Stimulated activated CD4-positive, alpha-beta T cell treated with anti-CD3 and anti-CD28 coated beads, Interleukin-1b, Interleukin-23, amount 100 ng/mL, for 1 hour (primary cell): ENCODE measurements at places on chromosomes 2 and 18.

- no peak for DNase-seq
These were observed 25.3 kb downstream of the MROH2A start for GRCh38 chr2:233803292-233803911.

DNA sequence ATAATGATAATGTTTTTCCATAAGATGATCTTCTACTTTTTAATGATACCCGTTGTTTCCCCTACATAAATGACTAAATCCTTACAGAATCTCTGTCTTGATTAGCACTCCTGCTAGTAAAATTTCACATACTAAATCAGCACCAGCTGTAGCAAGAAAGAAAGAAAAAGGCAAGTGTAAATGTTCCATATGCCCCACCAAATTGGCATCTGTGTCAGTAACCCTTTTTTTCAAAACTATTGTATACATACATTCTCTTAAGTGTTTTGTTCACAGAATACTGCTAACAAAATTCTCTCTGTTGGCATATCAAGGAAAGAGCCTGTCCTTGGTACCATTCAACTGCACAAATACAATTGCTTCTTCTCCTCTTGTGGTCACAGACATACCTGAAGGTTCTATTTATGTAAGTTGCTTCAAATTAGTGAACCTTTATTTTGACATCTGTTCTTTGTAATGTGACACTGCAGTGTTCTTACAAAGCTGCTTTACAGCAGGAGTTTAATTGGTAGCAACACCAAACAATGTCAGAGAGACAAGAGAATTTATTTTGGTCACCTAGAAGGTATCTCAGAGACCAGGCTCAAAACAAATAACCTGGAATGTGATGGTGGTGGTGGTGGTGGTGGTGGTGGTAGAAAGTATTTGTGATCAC lies 641.9 kb downstream of the ZEB2 start:
- no peak for DNase-seq

DNA sequence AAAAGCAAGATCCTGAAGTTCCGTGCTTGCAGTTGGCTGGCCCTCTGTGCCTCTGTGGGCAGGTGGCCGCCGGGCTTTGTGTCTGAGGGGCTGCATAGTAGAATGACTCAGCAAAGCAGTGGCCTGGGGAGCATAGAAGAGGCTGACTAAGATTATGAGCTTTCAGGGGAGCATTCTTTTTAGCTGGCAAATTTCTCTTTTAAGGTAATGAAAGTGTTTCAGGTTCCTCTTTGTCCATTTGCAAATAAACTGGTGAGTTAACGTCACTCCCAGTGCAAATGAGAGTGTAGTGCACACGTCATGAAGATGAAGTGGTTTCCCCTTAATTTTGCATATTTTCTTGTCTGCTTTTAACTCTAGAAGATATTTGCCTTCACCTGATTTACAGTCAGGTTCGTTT lies 98.6 kb downstream of the BCL2L11 start:
- DNase-seq = no peak

- DNase-seq = no peak
These were observed 306.5 kb upstream of the TNP1 start for GRCh38 chr2:217166241-217166850.

DNA sequence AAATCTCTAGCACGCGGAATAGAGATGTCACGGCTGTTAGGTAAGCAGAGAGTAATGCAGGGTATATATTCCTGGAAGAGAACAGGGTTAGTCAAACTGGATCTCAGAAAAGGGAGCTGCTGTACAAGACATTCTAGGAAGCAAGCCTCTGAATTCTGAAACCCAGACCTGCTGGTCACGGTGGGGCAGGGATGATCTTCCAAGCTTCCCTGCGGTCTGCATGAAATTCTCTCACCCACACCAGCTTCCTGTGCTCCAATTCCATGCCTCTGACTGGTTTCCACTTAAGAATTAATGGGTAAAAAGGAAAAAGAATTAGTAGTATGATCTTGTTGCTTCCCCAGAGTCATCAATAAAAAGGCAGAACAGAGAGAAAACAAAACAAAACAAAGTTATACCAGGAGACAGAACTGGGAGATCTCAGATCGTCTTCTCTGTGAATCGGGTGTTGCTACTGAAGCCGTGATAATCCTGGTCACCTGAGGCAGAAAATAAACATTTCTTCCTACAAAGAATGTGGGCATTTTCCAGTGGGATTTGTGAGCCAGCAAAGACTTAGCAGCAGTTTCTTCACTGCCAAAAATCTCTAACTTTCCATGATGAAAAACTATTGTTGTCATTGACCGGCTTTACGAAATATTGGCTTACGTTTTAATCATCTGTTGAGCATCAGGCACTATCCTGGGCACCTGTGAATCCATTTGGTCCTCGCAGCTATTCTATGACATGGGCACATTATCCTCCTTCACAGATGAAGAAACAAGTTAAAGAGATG lies 5.3 kb upstream of the CYP27C1 start:
- no peak for DNase-seq

DNA sequence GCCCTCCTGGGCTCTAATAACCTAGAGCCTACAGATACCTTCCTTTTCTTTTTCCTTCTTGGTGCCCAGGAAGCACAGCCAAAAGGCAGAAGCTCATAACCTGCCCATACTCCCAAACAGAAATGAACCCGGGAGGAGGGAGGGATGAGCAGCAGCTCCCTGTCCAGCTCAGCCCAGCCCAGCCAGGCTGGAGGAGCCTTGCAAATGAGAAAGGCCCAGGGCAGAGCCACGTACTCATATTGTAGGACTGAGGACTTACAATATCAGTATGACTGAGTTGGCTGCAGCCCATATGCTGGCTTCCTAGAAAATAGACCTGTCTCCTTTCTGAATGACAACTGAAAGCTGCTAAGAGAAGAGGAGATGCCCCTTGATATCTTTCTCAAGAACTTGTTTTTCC lies 21.7 kb downstream of the PKDCC start:
- no peak for DNase-seq

DNA sequence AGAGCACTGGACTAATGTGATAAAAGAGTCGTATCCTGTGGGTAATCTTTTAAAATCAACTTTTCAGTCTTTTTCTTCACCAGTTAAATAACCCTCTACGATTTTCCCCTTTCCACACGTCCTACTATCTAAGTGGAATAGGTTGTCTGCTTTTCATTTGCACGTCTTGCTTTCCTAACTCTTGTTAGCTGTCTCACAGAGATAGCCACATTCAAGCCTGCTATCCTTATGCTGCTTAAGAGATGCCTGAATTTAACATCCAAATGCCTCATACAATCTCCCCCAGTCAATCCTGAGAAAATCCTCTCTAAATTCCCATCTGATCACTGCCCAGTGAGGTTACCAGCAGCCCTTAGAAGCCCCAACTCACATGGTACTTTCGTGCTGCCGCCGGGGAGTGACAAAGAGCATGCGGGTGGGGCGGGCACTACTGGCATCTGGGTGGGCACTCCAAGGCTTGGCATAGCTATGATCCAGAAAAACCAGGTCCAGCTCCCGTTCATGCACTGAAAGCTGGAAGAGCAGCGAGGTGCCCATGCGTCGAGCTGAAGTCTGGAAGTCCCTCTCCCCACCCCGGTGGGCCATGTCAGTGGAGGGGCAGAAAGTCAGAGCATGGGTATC lies 1.5 kb downstream of the KANSL3 start:
- no peak for DNase-seq

GRCh38 chr2:205054789-205055188 lies 509.5 kb downstream of the PARD3B start:
- DNase-seq = no peak

- DNase-seq = no peak
These were observed 632.0 kb upstream of the PIK3C3 start for GRCh38 chr18:41323044-41323443.

- DNase-seq = no peak
These were observed 86.2 kb downstream of the UPP2 start for GRCh38 chr2:158187908-158188307.
